ENCODE measurements at places on chromosomes 16 and 17.
A peak's percentile ranks its signal among the peaks of the same experiment; 100 is the strongest.

DNA sequence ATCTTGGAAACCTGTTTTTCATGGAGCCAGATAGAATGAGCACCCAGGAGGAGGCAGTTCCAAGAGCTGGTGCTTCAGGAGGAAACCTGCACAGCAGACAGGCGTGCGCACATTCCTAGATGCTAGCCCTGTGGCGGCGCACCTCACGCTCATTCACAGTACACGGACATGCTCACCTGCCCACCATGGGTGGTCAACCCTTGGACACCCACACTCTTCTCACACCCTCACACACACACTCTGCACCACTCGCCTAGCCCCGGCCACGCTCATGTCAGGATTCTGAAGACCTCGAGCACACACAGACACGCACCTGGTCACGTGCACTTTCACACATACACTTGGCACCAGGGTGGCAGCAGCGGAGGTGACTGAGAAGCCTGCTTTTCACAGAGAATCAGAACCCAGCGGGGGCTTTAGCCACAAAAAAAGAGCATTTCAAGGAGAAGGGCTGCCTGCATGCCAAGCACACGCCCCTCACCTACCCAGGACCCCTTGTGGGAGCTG is 28.6 kb downstream of the RAI1 start:
- no peak for DNase-seq

DNA sequence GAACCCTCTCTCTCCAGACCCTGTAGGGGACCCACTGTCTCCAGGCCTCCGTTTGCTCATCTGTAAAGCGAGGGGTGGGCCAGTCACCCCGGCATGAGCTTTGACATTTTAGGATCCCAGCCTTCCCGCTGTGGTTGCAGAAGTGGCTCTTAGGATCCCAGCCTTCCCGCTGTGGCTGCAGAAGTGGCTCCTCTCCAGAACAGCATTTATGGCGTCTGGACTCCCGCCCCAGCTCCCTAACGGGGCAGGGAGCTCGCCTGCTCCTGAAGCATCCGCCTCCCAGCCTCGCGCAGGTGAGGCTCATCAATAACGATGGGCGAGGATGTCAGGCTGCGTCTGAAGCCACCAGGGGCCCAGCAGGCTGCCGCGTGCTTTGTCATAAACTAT is 222.3 kb upstream of the TNRC6C start:
- DNase-seq, result no peak

DNA sequence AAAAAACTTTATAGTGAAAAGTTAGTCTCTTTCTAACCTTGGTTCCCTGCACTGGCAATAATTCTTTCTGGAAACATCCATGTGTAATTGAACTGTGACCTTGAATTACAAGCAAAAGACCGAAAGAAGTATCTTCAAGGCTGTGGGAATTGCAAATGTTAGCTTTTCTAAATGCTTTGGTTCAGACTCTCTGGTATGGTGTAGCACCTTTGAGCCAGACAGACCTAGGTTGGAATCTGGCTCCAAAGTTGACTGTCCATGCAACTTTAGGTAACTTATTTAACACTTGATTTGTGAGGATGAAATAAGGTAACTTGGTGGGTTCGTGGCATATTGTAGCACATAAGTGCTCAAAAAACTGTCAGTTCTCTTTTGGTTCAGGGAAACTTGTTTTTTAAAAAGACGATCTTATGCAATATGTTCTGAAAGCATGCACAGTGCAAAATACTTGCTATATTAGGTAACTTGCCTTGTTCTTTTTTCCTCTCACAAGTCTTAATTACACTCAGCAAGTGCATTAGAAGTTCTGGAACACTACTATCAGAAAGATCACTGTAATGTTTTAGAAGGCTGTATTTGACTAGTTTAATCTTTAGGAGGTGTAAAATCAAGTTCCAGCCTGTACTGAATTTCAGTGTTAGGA is 46.3 kb downstream of the TANGO6 start:
- no peak for DNase-seq

DNA sequence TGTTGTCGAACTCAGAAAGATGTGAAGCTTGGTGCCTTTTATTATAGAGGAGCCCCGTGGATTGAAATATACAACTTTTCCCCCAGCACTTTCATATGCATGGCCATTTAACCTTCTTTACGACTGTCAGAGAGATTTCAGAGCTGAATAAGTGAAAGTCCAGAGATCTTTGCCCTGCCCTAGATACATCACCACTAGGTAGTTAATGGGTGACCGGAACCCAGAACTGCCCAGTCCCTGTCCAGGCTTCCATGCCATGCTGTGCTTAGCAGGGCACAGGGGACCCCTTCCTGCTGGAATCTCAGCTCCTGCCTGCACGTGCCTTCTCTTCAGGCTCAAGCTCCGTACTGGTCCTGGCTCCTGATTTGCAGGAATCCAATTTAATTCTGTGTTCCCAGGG is 32.2 kb downstream of the SRL start:
- no peak for DNase-seq

DNA sequence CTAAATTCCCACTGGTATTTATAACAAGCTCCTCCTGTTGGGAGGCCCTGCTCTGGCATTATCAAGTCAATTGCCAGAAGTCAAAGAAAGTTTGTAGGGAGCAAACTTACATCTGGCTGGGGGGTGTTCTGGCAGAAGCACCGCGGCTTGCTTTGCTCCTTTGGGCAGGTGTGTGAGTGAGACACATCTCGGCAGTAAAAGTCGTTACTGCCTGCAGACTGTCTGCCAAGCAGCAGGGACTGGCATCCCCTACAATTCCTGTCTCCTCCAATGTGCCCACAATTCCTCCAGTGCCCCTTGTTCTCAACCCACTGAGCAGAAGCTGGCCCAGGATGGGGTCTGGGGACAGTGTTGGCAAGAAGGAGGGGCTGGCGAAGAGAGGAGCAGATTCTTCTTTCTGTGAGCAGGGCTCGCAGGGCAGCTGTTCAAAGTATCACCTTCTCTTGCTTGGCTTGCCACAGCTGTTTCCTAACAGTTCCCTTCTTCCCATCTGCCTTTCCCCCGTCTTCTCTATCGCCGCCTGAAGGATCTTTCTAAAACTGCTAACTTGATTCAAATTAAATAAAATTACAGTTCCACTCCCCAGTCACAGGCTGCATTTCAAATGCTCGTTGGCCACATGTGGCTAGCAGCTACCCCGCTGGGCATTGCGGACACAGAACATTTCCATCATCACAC is 30.2 kb downstream of the SPACA3 start:
- DNase-seq, result no peak

- DNase-seq, result peak; percentile 34
Measured at GRCh38 chr17:14474591-14474990, 173.7 kb downstream of the HS3ST3B1 start.

GRCh38 chr16:74026373-74027281 is 270.0 kb upstream of the PSMD7 start:
- DNase-seq, result no peak

- no peak for DNase-seq
Measured at GRCh38 chr16:8631818-8632465, 10.4 kb downstream of the METTL22 start.

GRCh38 chr17:56819030-56819429 is 14.7 kb downstream of the C17orf67 start:
- no peak for DNase-seq

DNA sequence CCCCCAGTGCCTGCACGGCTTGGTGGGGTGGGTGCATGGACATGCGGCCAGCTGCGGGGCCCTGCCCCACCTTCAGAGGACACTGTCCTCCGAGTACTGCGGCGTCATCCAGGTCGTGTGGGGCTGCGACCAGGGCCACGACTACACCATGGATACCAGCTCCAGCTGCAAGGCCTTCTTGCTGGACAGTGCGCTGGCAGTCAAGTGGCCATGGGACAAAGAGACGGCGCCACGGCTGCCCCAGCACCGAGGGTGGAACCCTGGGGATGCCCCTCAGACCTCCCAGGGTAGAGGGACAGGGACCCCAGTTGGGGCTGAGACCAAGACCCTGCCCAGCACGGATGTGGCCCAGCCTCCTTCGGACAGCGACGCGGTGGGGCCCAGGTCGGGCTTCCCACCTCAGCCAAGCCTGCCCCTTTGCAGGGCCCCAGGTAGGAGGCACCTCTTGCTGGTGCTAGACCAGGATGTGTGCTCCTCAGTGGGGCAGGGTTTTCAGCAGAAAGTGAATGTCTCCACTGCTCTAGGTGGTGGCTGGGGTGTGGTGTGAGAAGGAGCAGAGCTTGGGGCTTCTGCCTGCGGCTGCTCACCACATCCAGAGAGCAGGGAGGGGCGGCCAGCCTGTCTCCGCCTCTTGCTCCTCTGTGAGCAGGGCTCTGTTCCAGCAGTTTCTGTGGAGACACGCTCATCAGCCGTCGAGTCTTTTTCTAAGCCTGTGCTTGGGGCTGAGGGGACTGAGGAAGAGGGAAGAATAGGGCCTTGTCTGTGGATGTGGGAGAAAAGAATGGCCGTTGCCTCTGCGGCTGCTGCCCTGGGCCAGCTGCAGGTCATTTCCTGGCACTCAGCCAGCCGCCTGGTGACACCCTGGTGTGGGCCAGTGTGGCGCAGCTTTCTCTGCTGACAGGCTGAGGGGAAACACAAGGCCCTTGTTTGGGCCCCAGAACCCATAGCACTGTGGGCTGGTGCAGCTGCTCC is 2.2 kb downstream of the ZNF276 start:
- DNase-seq, result no peak

- peak; percentile 54 for DNase-seq
Measured at GRCh38 chr16:49019081-49019633, 262.5 kb downstream of the CBLN1 start.

GRCh38 chr17:42296012-42296411 is 7.7 kb downstream of the STAT5A start:
- DNase-seq, result no peak

DNA sequence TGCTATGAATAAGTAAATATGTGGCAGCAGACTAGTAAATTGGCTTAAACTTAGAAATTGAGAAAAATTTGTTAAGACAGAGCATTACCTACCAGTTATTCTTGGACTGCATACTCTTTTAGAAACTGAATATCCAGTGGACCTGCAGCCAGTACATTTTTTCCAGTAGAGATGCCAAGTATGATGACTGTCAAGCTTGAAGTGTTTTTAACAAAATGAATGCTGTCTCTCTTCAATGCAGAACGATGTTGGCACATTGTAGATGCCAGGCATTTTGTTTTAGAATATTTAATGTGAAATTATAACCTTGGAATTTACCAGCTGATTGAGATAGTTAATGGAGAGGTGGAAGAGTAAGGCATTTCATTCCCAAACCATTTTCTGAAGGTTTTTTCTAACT is 52.5 kb downstream of the NFAT5 start:
- no peak for DNase-seq

- DNase-seq, result no peak
Measured at GRCh38 chr17:36929851-36930582, 7.3 kb upstream of the LHX1 start.

GRCh38 chr17:14875557-14876412 is 389.3 kb downstream of the PMP22 start:
- DNase-seq, result no peak

DNA sequence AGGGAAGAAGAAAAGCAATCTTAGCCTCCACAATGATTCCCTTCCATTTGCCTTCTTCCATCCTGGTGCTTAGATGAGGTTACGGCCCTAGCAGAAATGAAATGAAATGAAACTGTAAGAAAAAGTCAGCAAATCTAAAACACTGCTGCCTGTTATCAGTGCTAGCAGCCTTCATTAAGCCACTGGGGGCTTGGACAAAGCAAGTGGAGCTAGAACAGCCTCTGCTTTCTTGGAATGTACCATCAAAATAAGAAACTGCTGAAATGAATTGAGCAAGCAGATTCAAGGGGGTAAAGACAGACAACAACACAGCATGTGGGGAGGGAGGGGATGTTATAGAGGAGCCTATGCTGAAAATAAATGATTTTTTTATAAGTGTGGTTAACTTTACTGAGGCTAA is 5.1 kb downstream of the ANKFN1 start:
- no peak for DNase-seq

DNA sequence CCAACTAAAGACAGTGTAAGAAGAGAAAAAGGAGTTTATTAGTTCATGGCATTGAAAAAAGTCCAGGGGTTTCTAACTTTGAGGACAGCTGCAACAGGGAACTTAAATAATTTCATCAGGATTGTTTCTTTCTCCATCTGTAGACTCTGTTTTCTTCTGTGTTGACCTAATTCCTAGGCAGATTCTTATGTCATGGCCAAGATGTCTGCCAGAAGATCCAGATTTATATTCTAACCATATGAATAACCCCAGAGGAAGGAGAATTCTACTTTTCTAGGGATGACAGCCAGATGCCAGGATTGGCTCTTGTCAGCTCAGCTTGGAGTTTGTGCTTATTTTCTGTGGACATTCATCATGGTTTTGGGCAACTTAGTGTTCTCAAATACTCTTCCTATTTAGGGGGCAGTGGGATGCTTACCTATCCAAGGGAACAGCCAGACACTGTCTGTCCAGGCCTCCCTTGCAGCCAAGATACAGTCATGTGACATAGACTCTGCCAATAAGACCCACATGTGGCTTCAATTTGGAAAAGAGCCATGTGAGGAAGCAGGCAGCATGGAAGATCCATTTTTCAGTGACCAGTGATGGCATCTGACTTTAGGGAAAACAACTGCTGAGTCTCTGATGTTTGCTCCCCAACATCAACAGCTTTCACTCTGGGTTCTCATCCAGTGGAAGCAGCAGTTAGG is 18.2 kb downstream of the PCTP start:
- no peak for DNase-seq

Measured in NCI-H460 (cell line).